ENCODE measurements at places on chromosomes 7 and 10.

- no peak for DNase-seq
Observed at GRCh38 chr10:34364253-34365037, 450.7 kb downstream of the PARD3 start.

DNA sequence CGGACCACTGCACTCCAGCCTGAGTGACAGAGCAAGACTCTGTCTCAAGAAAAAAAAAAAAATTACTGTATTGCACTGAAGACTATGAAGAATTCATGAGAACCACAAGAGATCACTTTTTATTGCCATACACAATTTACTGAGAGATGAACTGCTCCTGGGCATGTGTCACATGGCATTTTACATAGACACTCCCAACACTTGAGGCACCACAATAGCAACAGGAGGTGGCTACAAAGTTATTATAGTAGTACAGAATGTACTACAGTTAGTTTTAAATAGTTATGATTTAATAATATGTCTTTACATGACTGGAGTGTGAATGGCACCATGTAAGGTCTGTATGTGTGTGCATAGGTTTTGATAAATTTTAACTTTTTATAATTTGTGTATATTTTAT, 70.6 kb downstream of the KMT2E start:
- DNase-seq = no peak

DNA sequence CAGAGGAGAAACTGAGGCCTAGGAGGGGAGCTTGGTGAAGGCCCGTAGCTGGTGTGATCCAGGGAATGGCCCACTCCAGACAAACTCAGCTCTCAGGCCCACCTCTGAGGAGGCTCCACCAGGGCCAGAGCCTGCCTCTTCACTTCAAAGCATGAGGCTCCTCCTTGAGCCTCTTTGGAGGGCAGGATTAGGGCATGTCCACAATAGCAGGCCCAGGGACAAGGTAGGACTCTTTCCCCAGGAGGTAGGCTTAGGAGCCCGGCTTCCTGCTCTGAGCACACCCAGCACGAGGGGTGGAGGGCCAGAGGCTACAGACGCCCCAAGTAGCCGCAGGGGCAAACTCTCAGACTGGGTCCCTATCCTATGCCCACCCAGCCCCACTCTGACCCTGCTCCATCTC, 164.6 kb upstream of the ZMIZ1 start:
- DNase-seq = no peak

- no peak for DNase-seq
Observed at GRCh38 chr7:26203016-26203415, 1.5 kb downstream of the CBX3 start.

GRCh38 chr7:105131890-105132289, 117.9 kb downstream of the KMT2E start:
- DNase-seq = no peak

DNA sequence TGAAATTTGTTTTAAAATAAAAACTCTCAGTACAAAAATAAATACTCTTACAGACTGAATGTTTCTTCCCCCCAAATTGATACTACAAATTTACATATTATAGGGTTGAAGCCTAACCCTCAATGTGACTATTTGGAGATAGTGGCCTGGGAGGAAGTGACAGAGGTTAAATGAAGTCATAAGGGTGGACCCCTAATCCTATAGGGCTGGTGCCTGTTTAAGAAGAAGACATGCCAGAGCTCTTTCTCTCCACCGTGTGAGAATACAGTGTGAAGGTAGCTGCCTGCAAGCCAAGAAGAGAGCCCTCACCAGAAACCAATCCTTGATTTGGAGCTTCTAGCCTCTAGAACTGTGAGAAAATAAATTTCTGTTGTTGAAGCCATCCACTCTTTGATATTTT, 67.6 kb downstream of the MCU start:
- DNase-seq = no peak

- no peak for DNase-seq
Observed at GRCh38 chr7:148524479-148525224, 65.9 kb upstream of the C7orf33 start.

GRCh38 chr7:135364206-135364605, 130.6 kb downstream of the STRA8 start:
- no peak for DNase-seq

DNA sequence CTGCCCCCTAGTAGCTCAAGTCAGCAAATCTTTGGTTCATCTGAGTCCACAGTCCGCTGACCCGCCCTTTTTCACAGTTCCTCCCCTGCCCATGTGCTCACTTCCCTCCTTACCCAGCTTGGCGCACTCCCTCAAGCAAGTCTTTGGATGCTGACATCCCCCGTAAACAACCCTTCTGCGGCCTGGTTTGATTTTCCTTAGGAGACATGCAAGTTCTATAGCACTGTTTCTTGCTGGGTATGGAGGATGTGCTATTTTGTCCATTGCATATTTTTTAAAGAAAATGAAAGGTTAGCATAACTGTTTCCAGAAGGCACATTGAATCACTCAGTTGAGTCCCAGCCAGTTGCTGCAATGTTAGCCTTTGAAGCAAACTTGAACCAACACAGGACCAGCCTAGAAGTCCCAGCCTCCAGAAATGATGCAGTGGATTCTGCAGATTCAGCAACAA, 38.2 kb downstream of the HTRA1 start:
- DNase-seq = no peak

- no peak for DNase-seq
Observed at GRCh38 chr7:14195871-14196270, 206.4 kb upstream of the ETV1 start.

GRCh38 chr10:791639-792038, 102.2 kb upstream of the DIP2C start:
- no peak for DNase-seq

DNA sequence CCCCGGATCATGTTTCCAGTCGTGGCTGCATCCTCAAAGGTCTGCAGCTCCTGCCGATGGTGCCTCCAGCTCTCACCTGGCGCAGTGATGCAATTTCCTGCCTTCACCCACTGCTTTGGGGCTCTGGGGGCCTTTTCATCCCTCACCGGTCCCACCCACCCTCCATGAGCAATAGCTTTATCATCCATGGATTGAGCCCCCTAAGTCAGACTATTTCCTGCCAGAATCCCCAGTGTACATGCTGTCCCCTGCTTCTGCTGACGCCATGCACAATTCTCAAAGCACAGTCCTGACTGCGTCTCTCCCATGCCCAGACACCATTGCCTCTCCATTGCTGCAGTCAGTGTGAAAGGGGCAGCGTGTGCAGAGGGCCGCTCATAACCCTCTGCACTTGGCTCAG, 49.7 kb downstream of the FAM241B start:
- DNase-seq = no peak

- DNase-seq = no peak
Observed at GRCh38 chr7:151082141-151083070, 887 bp downstream of the TMUB1 start.

DNA sequence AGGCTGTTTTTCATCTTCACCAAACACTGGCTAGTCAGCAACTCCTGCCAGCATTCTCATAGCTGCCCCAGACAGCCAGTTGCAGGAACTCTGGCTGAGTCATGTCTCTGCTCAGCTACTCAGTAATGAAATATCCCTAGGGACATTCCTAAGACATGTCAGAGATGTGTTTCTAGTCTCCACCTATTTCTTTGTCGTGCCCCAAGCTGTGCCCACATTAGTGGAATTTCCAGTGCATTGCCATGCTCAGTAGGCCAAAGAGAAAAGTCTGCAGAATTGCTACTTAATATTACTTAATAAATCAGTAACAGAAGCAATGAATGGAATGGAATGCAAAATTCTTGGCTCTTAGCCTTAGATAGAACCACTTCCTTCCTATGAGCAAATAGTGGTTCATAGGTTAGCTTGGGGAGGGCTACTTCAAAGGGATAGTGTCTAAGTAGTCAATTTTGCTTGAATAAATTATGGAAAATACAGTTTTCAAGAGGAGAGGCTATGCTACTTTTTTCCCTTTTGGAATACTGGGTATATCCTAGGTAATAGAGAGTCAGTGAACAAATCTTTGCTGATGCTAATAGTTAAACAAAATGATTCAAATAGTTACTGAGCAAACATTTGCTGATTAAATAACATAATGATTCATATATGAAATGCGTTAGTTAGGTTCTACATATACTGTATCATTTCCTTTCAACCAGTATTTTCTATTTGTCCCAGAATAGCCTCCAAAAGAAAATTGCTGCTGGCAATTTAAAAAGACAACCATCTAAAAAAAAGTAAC, 23.6 kb upstream of the SEMA3C start:
- no peak for DNase-seq

GRCh38 chr7:66769833-66770512, 29.4 kb downstream of the RABGEF1 start:
- DNase-seq = no peak

- no peak for DNase-seq
Observed at GRCh38 chr10:5094265-5095205, at the start of gene AKR1C3. Gene AKR1C3 (plus strand): TSS chr10:5094414. CDS start chr10:5094445, 31 bp downstream.

- DNase-seq = no peak
Observed at GRCh38 chr10:7359954-7360353, 50.9 kb downstream of the SFMBT2 start.

GRCh38 chr10:17229717-17229966, 1.6 kb downstream of the VIM start:
- DNase-seq = no peak

- no peak for DNase-seq
Observed at GRCh38 chr7:96052860-96053470, 268.9 kb downstream of the SLC25A13 start.

GRCh38 chr10:58265249-58265648, 2.4 kb downstream of the IPMK start:
- no peak for DNase-seq

GRCh38 chr10:18594574-18595156, 56.7 kb downstream of the NSUN6 start:
- DNase-seq = no peak

- DNase-seq = no peak
Observed at GRCh38 chr10:58838561-58839208, 326.0 kb downstream of the BICC1 start.

DNA sequence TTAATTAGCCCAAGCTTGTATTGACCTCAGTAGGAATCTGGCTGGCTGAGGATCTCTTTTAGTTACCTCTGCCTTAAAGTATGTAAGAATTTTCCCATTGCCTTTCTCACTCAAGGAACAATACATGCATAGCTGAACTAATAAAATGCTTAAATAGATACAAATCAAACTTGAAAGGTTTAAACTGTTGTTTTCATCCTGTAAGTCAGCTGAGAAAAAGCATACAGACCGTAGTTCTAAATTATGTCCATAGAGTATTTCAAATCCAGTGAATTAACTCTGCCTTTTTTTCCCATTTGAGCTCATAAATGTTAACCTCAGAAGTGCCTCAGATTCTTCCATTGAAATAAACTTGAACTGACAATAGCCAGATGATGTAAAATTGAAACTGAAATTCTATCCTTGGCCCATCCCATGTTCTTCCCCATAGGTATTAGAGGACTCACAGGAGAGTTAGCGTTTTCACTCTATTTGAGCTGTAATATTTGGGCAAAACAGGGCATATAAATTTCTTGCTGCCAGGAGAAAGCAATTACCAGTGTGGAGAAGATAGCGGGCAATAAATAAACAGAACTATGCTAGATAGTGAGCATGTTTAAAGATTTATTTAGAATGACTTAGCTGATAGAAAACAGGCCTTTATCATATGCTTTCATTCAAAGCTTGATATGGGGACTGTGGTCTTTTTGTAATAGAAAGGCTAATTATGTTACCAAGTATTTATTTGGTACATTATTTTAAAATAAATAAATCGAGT, 163.7 kb downstream of the WNT2 start:
- DNase-seq = no peak

GRCh38 chr7:84490661-84491060, 296.1 kb upstream of the SEMA3A start:
- no peak for DNase-seq

DNA sequence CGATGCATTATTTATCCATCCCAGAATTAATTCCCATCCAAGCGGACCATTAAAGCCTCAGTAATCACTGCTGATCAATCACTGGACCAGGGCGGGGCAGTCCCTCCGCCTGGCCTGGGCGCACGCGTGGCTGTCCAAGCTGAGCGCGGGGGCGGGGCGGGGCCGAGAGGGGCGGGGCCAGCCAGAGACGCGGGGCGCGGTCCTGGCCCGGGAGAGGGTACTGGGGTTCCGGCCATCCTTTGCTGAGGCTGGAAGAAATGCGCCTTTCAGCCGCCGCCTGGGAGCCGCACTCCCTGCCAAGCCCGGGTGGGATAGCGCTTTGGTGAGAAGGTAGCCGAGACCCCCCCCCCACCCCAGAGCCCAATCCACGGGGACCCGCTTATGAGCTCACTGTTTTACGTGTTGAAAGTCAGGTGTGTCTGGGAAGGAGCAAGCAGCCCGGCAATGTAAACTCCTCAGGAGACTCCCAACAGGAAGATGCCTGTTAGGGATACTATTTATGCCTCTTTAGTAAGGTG, at the start of gene ARHGAP22:
ARHGAP22 (minus strand) TSS at position 83 of the 518 bp plus-strand sequence. CDS start 277 bp downstream, outside the sequence.
- DNase-seq = peak; percentile 40

- no peak for DNase-seq
Observed at GRCh38 chr10:5648494-5649457, 17.6 kb downstream of the ASB13 start.

GRCh38 chr7:94245500-94245899, 149.2 kb upstream of the COL1A2 start:
- DNase-seq = no peak

GRCh38 chr10:89029181-89029580, 38.6 kb downstream of the FAS start:
- DNase-seq = no peak

- DNase-seq = no peak
Observed at GRCh38 chr10:26357203-26357602, 80.9 kb upstream of the APBB1IP start.

GRCh38 chr7:39565538-39565937, 666 bp upstream of the YAE1 start:
- no peak for DNase-seq

GRCh38 chr7:1979591-1980560, 252.9 kb downstream of the MAD1L1 start:
- DNase-seq = peak; percentile 48

DNA sequence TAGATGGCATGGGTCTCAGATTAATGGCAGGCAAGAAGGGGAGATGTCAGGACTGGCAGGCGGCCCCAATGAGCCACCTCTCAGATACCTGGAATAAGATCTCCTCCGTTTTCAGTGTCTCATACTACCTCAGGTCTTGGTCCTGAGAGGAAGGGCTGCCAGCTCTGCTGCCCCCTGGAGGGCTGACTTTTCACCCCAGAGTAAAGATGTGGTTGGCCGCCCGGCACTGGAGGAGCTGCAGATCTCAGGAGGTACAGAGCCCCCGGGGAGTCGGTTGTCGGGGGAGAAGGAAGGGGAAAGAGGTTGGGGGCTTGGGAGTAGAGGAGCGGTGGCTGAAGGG, 642 bp upstream of the COL13A1 start:
- no peak for DNase-seq

- no peak for DNase-seq
Observed at GRCh38 chr10:96560966-96561887, 25.6 kb downstream of the TM9SF3 start.

- no peak for DNase-seq
Observed at GRCh38 chr10:125043841-125044658, 102.1 kb downstream of the ZRANB1 start.

GRCh38 chr10:91050371-91051034, 129.6 kb upstream of the ANKRD1 start:
- DNase-seq = no peak

- no peak for DNase-seq
Observed at GRCh38 chr10:127698886-127699285, 38.1 kb upstream of the FOXI2 start.

Data from activated B cell treated with CpG ODN at 0.5 μM for 24 hours (primary cell).